ENCODE measurements at places on chromosomes 3 and 15.

- no peak for DNase-seq
Measured at GRCh38 chr3:64884536-64884935, 196.7 kb upstream of the ADAMTS9 start.

GRCh38 chr15:75063338-75063737 lies 39.9 kb downstream of the PPCDC start:
- DNase-seq, result no peak

- no peak for DNase-seq
Measured at GRCh38 chr3:161150001-161150525, 44.9 kb upstream of the B3GALNT1 start.

DNA sequence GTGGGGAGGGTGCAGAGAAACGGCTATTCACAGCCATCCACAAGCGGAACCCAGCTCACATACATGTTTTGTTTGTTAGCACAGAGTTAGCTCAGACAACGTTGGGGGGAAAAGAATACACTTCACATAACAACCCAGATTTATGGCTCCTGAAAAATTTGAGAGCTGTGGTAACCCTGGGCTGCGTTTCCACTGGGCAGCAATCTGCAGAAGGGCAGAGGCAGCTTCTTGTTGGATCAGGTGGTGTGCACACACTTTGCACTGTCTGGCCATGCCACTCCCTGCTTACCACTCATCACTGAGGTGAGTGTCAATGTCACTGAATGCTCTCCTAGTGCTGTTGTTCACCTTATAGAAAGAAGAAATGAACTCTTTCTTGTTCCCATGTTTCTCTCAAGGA lies 299.8 kb upstream of the SOX14 start:
- DNase-seq, result no peak

GRCh38 chr3:128007033-128007424 lies 45.2 kb upstream of the SEC61A1 start:
- DNase-seq, result no peak

GRCh38 chr15:68707386-68707785 lies 113.3 kb downstream of the ANP32A start:
- no peak for DNase-seq

DNA sequence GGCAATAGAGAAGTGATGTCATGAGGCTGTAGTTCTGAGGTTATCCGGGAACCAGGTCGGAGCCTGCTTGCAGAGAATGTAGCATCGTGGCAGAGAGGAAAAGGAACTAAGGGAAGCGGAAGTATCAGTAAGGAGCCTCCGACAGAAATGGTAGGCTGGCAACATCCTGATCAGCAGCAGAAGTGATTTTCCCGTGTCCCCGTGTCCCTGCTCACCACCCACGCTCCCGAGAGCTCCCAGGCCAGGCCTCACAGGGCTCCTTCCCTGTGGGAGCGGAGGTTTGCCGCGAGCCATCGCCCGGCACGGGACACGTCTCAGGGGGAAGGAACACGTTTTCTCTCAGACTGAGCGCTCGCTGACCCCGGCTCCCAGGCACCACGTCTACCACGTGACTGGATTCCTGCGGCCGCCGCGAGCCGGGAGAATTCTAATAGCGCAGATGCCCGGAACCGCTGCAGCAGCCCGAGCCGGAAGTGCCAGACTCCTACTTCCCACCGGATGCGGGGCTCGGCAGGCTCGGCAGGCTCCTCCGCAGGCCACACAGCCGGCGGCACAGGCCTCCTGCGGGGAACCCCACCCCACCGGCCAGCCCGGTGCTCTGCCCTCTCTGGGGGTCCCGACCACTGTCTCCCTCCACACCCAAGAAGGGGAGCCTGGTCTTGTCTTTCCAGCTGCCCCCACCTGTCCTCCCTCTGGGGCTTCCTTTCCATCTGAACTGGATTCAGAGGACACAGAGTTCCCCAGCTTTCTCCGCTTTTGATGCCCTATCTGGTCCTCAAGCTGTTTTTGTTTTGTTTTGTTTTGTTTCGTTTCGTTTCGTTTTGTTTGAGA lies 99.3 kb downstream of the BDH1 start:
- DNase-seq, result no peak

DNA sequence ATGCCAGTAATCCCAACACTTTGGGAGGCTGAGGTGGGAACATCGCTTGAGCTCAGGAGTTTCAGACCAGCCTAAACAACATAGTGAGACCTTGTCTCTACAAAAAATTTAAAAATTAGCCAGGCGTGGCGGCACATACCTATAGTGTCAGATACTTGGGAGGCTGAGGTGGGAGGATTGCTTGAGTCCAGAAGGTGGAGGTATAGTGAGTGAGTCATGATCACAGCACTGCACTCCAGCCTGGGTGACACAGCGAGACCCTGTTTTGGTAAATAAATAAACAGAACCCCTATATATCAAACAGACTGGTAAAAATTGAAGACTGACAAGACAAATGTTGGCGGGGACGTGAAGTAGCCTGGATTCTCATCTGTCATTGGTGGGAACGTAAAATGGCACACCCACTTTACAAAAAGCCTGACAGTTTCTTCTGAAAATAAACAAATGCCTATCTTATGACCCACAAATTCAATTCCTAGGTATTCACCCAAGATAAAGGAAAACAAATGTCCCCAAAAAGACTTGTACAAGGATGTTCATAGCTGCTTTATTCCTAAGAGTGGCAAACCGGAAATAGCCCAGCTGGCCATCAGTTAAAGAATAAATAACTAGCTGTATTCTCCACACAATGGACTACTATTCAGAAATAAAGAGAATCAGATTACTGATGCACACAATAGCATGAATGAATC lies 47.0 kb upstream of the GK5 start:
- DNase-seq, result no peak

- DNase-seq, result no peak
Measured at GRCh38 chr15:48384616-48385015, 53.4 kb downstream of the DUT start.

- DNase-seq, result no peak
Measured at GRCh38 chr15:74234598-74234875, 1.6 kb upstream of the CCDC33 start.

GRCh38 chr3:19065027-19065426 lies 83.3 kb upstream of the KCNH8 start:
- DNase-seq, result no peak

DNA sequence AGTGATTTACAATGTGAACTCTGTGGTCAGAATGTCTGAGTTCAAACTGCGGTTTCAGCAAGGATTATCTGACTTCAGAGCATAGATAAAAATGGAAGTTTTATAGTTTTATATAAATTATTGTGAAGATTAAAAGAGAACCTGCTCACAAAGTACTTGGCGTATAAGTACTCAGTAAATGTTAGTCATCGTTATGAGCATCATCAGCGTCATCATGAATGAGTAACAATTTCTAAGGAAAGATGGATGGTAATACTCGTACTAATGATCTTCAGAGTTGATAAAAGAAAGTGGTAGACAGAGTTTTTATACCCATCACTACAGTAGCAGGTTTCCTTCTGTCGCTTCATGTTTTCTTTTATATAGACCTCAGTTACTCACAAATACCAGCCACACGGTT lies 341.8 kb downstream of the RAP2B start:
- no peak for DNase-seq

- no peak for DNase-seq
Measured at GRCh38 chr15:31271224-31271635, 55.4 kb upstream of the KLF13 start.

DNA sequence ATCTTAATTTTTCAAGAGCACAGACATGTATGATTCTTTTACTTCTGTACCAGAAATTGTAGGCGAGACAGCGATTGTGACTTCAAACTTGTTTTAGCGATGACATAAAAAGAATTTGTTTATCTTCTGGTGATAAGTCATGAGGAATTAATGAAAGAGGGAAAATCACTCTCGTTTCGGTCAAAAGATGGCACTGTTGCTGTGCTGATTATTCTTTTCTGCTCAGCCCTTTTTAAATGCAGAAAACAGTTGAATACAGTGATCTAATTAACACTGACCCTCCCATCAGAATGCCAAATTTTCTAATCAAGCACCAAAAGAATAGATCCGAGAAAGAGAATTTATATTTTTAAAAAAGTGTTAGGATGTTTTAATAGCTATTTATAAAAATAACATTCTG lies 52.6 kb downstream of the NSUN3 start:
- DNase-seq, result no peak

DNA sequence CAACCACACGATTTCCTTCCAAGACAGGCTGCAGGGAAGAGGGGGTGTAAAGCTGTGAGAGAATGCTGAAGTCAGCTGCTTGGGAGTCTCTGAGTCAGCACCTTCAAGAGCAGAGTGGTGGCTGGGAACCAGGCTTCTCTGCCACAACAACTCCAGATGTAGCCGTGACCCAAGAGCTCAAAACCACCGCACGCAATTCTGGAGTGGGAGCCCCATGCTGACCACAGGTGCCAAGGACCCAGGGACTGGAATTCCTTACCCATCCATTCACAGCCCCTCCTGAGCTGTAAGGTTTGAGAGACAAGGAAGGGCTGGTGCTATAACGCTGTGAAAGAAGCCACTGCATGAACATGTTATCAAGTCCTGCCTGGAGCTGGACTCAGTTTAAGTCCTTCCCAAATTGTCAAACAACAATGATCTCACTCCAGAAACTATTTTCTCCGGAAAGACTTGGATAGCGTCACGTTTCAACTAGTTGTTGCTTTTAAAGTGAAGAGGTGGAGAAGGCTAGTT lies 61.4 kb downstream of the UMPS start:
- no peak for DNase-seq

DNA sequence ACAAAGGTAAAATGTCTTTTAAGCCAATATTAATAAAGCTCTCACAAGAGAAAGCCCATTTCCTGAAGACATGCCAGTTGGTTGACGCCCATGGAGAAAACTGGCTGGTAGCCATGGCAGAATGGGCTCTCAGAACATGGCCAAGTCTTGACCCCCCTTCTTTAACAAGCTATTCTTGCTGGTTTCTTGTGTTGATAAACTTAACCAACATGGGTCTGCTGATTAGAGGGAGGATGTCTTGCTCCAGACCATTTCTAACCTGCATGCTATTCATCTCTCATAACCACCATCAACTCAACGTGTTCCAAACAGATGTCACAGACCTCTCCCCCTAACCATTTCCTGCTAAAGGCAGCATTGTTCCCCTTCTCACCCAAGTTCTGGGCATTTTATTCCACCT lies 25.7 kb downstream of the NTRK3 start:
- DNase-seq, result no peak

DNA sequence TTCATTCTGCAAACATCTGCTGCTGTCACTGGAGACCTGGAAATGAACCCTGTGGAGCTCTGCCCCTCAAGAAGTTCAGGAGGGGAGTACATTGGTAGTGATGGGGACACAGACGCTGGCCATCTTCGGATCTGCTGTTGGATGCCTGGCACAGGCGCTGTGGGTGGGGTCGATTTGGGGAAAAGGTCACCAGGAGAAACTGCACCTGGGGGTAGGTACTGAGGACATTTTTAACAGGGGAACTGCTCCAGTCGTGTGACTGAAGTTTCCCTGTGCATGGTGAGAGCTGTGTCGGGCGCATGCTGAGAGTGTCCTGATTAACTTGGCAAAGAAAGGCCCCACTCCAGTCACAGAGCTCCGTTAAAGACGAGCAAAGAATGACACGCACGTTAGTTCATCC lies 3.4 kb downstream of the UROC1 start:
- no peak for DNase-seq

DNA sequence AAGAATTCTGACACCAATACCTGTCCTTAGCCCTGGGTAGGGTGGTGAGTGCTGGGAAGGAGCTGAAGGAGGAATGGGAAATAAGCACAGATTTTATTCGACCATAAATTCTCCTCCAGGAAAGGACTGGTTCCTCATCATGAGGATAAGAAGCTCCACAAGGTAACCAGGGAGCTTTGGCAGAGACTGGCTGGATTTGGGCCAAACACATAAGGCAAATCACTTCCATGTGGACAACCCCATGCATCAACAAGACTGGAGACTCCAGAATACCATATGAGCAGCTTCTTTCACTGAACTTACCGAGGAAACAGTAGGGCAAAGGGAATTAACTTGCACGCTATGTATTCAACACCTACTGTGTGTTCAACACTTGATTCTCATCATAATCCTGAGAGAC lies 312.5 kb downstream of the NTRK3 start:
- DNase-seq, result no peak

DNA sequence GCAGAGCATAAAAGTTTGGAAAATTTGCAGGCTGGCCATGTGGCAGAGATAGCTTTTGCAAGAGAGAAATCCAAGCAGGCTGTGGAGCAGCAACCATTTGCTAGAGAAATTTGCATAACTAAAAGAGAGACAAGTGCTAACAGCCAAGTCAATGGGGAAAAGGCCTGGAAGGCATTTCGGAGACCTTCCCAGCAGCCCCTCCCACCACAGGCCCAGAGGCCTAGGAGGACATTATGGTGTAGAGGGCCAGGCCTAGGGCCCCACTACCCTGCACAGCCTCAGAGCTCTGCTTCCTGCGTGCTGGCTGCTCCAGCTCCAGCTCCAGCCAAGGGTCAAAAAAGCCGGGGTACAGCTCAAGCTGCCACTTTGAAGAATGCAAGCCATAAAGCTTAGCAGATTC lies 82.7 kb downstream of the MYO5A start:
- DNase-seq, result no peak

DNA sequence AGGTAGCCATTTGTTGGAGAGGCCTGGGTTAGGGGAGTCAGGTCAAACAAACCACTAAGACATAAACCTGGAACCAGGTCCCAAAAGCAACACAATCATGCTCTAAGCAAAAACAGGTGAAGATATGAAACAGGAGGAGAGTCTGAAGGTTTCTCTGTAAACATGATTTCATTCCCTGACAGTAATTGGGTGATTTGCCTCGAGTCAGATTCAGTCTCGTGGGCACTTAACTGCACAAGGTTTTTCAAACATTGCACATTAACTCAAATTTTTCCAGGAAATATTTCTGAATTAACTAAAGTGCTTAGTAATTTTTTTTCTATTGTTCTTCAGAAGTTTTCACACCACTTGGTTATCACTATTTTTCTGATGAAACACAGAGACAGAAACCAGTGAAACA lies 27.8 kb downstream of the RORA start:
- DNase-seq, result no peak

DNA sequence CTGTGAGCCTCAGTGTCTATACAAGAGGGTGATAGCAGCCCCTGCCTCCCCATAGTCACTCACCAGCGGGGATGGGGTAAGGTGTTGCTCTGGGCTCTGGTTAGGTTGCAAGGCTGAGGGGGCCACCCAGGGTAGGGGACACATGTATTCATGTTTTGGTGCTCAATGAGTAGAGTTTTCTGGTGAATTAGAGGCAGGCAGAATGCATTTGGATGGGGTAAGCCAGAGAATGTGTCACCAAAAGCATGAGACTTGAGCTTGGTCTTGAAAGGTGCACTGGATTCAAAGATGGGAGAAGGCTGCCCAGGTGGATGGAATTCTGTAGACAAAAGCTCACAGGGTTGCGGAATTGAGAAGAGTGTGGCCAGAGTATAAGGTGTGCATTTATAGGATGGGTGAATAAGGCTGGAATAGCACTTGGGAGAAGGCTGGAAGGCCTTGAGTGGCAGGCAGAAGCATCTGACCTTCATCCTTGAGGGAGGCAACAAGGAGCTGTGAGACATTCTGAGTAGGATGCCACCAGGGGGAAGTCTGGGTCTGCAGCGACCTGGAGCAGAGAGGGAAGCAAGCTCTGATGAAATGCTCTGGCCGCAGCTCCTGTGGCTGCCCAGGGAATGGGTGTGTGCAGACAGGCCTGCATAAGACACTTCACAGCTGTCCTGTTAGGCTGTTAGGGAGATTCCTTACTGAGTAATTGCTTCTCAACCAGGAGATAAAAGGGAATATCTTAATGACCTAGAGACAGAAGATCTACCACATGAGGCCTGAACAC lies 149.6 kb downstream of the CHDH start:
- no peak for DNase-seq
